NCI-H2171 (cell line): ENCODE measurements at places on chromosomes 2 and 18.

DNA sequence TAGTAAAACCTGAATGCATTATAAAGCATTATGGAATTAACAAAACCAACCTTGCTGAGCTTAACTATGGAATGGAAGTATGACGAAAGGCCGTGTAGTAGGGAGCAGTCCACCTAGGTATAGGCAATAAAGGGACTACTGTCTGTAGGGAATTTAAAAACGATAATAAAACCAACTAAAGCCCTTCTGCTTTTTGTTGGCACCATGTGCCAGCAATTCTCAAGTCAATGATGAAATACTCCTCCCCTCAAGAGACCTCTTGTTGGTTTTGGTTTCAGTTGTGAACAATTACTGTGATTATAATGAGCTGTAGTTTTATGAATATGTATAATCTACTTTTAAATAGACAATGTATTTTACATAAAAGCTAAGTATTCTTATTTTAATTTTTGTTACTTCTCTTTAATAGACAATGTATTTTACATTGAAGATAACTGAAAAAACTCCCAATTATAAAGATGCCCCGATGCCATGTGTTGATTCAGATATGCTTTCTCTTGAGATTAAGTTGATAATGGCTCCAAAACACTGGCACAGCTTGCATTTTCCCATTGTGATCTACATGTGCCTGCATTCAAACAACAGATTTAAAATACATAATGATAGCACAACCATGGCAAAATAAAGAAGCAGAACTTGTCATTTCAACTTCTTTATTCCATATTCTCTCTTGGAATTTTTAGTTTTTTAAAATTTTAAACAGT is 55.5 kb upstream of the ZDBF2 start:
- DNase-seq: peak; percentile 18

GRCh38 chr2:109456776-109457175 is 157.0 kb downstream of the SEPTIN10 start:
- no peak for DNase-seq

- DNase-seq: no peak
These were observed 24.1 kb downstream of the MRPL35 start for GRCh38 chr2:86223140-86223926.

DNA sequence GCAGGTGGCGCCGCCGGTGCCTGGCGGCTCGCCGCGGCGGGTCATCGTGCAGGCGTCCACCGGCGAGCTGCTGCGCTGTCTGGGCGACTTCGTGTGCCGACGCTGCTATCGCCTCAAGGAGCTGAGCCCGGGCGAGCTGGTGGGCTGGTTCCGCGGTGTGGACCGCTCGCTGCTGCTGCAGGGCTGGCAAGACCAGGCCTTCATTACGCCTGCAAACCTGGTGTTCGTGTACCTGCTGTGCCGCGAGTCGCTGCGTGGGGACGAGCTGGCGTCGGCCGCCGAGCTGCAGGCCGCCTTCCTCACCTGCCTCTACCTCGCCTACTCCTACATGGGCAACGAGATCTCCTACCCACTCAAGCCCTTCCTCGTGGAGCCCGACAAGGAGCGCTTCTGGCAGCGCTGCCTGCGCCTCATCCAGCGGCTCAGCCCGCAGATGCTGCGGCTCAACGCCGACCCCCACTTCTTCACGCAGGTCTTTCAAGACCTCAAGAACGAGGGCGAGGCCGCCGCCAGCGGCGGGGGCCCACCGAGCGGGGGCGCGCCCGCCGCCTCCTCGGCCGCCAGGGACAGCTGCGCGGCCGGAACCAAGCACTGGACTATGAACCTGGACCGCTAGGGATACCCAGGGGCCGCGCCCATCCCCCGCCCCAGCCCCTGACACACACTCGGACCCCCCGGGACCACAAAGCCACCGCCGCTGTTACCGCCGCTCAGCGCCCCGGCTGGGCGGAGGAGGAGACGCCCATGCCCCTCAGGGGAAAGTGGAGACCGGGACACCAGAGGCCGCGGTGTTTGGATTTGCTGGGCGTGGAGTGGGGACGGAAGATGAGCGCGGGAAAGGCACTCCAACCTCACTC is 1.1 kb downstream of the CDK5R2 start:
- peak; percentile 39 for DNase-seq

GRCh38 chr2:238143239-238143951 is 4.9 kb downstream of the KLHL30 start:
- no peak for DNase-seq

- no peak for DNase-seq
These were observed 45.1 kb upstream of the MAL start for GRCh38 chr2:94980406-94980805.

- DNase-seq: no peak
These were observed 79.6 kb upstream of the NABP1 start for GRCh38 chr2:191598296-191598695.

DNA sequence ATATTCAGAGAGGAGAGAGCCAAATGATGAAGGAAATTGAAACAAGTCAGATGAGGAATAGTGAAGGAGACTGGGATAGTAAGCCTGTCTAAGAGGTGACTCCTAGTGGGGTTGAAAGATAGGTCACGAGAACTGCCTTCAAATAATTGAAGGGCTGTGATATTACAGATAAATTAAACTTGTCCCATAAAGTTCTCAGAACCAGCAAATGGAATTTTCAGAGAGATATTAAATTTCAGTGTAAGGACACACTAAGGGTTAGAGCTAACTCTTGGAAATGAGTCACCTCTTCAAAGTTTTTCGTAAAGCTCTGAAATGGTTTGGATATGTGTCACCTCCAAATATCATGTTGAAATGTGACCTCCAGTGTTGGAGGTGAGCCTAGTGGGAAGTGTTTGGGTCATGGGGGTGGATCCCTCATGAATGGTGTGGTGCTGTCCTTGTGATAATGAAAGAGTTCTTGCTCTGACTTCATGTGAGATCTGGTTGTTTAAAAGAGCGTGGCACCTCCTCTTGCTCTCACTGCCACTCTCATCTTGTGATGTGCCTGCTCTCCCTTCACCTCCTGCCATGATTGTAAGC is 87.3 kb downstream of the BABAM2 start:
- DNase-seq: no peak

DNA sequence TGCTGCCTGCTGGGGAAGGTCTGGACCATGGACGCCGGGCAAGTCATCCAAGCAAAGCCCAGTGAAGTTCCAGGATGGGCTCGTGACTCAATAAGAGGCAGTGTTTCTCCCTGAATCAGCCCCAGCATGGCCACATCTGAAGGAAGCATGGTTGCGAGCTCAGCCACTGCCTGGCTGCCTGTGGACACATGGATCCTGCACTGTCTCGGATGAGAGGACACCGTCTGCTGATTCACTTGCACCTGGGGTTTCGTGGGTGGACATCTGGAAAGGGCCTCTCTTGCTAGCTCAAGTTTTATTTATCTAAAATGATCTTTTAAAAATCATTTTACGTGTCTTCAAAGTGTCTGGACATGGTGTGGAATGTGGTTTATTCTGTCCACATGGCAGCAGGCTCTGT is 224.8 kb upstream of the FN1 start:
- DNase-seq: no peak

- peak; percentile 62 for DNase-seq
These were observed 213.9 kb downstream of the TFCP2L1 start for GRCh38 chr2:121071034-121071504.
